ENCODE measurements at places on chromosomes 11 and 22. TPM values are rescaled to one million over a fixed set of nuclear protein-coding genes. Genes with fewer than 3 reads are reported as not detected.
A peak's percentile ranks its signal among the peaks of the same experiment; 100 is the strongest.

GRCh38 chr11:116517077-116517476, 255.7 kb downstream of the BUD13 start:
- no peak for DNase-seq

DNA sequence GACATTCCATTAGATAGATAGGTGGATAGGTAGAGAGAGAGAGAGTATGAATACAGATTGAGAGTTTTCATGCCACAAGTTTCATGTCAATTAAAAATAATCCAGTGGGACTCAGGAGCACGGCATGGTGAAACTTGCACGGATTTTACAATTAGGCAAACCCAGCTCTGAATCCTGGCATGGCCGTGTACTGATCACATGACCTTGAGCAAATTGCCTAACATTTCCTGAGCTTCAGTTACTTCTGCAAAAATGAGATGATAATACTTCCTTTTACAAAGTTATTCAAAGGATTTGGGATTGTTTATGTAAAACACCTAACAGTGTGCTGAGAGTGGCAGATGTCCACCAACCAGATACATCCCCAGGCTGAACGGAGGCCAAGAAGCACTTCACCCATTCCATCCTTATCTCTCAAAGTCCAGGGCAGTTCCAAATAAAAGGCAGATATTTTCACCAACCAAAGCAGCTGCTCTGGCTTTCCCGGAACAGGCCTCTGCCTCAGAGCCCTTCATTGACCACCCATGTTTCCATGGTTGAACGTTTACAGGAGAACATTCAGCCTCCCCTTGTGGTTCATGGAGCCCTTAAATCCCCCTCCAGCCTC, 17.9 kb downstream of the APLNR start:
- DNase-seq, result peak; percentile 34

Gene BATF2
- 1.3 TPM for total RNA-seq

Gene SMIM35
- not detected for total RNA-seq

Gene CDC42EP2
- total RNA-seq, result 11.3 TPM

Gene HBD
- total RNA-seq, result not detected

DNA sequence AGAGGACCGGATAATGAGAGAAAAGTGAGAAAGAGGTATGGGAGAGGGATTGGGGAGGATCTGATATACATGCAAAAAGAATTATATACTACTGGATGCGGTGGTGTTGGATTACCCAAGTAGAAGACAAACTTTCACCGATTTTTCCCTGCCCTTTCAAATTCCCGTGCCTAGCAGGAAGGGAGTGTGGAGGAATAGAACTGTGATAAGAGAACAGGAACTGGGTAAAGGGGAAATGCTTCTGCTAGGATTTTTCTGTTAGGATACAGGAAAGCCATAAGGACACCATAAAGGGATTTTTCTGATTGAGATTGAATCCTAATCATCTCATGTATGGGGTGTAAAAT, 480 bp upstream of the MTMR2 start:
- DNase-seq, result no peak

DNA sequence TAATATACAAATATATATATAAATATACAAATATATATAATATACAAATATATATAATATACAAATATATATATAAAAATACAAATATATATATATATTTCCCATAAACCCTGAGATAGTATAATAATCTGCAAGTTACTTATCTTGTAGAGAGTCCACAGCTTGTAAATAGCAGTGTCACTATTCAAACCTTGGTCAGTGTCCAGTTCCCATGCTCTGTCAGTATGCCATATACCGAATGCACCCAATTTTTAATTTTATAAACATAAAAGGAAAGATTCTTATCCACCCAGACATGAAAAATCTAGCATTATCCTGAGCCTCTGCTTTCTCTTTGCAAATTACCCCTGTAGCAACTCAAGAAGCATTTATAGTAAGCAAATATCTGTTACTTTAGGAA, 21.6 kb upstream of the CTSC start:
- DNase-seq, result no peak

- DNase-seq, result no peak
These were observed 454.3 kb downstream of the OPCML start for GRCh38 chr11:133078012-133078411.

- DNase-seq, result no peak
These were observed 70.4 kb downstream of the FBXO7 start for GRCh38 chr22:32544953-32545558.

Gene HOATZ
- not detected for total RNA-seq

DNA sequence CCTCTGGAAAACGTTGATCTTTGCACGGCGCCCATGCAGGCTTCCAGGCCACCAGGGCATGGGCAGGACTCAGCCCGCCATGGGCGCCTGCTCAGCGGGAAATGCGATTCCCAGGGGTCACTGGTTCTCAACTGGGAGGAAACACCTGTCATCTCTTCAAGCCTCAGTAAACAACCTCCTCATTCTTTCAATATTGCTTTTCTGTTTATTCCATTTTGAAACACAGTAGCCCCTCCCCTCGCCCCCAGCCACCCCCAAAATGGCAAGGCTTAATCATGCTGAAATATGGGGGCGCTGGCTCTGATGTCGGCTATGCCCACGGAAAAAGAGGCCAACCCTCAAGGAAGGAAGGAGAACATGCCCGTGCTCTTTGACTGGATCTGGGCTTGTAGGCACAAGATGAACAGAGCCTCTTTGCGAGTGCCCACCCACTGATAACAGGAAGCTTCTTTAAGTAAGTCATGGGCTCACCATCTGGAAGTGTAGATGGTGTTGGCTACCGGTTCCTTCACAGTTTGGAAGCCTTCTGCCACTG, 594 bp upstream of the POU2AF1 start:
- no peak for DNase-seq

DNA sequence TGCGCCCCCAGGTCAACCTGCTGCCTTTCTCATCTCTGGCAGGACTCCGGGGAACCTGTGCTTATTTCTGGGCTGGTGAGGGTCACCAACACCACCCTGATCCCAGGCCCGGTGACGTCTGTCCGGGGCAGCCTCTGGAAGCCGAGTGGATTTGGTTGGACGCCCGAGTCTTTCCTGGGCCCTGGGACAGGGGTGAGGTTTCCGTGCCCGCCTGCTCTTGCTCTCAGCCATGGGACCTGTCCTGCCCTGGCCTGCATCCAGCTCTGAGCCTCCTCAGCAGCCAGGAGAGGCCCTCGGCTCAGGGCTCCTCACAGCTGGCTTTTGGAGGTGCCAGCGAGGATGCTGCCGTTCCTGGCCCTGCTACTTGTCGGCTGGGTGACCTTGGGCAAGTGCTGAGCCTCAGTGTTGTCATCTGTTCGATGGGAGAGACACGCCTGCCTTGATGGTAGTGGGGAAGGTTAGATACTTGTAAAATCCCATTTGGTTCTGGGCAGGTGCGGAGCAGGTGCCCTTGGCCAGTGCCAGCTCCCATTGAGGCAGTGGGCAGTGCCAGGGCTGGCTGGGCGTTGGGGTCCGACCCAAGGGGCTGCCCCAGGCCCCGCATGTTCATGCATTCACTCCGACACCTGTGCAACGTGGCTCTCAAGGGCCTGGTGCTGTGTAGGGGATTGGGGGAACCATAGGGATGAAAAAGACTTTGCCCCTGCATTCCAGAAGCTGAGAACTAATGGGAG, 58.9 kb upstream of the THY1 start:
- DNase-seq, result no peak

Gene RFPL3
- total RNA-seq, result not detected

- no peak for DNase-seq
These were observed 65.4 kb downstream of the SMIM38 start for GRCh38 chr11:69221086-69221485.

DNA sequence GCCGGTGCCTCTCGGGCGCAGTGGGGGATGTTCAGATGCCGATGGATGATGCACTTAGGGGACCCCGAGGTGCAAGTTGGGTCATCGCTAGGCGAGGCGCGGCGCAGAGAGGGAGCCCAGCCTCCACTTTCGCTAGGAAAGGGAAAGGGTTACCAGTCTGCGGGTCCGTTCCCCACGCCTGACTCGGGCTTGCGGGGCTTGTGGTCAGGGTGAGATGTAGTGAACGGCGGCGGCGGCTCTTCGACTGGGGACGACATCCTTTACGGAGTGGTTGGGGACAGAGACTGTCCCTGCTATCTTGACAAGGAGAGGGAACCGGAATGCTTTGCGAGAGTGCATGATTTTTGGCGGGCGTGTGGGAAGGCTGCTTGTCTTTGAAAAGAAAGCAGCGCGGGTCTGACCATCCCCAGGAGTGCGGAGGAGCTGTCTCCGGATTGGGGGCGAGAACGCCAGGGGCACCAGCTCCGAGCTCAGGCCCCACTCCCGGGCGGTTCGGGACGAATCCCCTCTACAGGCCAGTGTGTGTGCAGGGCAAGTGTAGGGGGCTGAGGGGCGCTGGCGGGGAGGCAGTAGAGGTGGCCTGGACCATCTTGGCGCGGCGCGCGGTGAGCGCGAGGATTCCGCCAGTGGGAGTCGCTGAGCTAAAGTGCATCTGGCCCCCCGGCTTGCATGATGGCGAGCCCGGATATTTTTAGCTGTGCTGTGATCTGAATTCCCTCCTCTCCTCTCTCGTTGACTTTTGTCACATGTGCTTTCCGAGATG, 1.1 kb downstream of the FAT3 start:
- DNase-seq, result no peak

- peak; percentile 52 for DNase-seq
These were observed 42.0 kb downstream of the FAM83F start for GRCh38 chr22:40036591-40037225.

- DNase-seq, result no peak
These were observed 15.3 kb upstream of the RASL10A start for GRCh38 chr22:29330753-29331152.

Gene OR5A1
- not detected for total RNA-seq

Gene PGM2L1
- total RNA-seq, result 1.6 TPM

- DNase-seq, result no peak
These were observed 539.1 kb downstream of the FAM181B start for GRCh38 chr11:82194521-82194920.

DNA sequence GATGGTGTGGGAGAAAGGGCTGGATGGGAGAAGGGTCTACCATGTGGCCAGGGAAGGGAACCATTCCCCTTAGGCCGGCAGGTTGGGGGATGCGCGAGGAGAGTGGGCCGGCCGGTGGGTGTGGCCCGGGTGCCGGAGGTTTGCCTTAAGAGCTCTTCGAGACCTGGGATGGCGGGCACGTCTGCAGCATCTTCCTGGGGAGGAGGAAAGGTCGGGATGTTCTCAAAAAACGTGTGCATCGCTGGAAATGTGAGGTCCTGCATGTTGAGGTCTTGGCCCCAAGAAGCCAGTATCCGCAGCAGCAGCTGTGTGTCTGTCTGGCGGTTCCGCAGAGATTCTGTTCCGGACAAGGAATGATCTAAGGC, 1.4 kb downstream of the NAV2 start:
- no peak for DNase-seq

GRCh38 chr22:46809153-46809885, 46.9 kb downstream of the TBC1D22A start:
- no peak for DNase-seq

DNA sequence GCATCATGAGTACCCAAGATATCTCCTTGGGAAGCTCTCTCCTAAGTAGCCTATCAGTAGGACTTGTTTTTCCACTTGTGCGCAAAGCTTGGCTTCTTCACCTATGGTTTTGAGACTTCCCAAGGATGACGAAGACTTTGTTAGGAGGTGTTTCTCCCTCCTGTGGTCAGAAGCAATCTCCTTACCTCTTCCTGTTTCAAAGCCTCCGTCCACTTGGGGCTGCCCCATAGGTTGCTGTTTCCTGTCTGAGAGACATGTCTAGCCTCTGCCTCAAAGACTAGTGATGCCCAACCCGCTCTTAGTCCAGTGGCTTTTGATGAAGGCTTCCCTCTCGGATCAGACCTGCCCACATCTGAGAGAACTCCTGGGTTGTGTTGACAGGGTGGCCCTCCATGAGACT, 92.9 kb downstream of the TRAF6 start:
- no peak for DNase-seq

GRCh38 chr11:72216638-72217037, at the start of gene FOLR2:
TSS of gene FOLR2 (plus strand) at chr11:72216794. CDS start at chr11:72218585, 1,791 bp downstream.
- DNase-seq, result no peak

GRCh38 chr22:41822317-41823057, 10.4 kb upstream of the SREBF2 start:
- DNase-seq, result no peak

Gene LRRC74B
- total RNA-seq, result not detected

- DNase-seq, result no peak
These were observed 47.2 kb downstream of the CCDC83 start for GRCh38 chr11:85902353-85902752.

- DNase-seq, result no peak
These were observed 5.5 kb upstream of the APOL3 start for GRCh38 chr22:36166086-36166485.

- DNase-seq, result no peak
These were observed 18.5 kb downstream of the MMP13 start for GRCh38 chr11:102936864-102937509.

DNA sequence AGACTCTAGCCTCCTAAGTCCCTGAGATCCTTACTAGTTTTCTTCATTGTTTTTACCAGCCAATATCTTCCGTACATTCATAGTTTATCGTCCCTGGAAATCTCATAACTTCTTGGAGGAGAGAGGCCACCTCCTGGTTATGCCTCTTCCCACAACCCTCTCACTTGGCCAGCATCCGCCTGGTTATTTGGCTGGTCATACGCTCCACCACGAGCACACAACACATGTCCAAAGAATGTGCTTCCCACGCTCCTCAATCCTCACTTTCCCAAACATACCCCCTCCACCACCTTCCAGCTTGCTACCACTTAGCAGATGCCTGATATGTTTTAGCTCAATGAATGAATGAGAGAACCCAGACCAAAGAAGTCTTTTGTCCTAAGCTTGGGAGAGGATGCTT, 83.5 kb upstream of the EIF3D start:
- no peak for DNase-seq

DNA sequence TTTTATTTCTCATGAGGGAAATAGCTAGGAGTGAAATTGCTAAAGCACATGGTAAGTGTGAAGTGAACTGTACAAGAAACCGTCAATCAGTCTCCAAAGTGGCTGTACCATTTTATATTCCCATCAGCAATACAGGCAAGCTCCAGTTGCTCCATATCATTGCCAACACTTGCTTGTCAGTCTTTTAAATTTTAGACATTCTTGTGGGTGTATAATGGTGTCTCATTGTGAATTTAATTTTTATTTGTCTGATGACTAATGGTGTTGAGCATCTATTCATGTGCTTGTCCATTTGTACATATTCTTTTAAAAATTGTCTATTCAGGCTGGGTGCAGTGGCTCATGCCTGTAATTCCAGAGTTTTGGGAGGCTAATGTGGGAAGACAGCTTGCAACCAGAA, 34.1 kb upstream of the SMCO4 start:
- no peak for DNase-seq

Gene ANGPTL5
- 1.3 TPM for total RNA-seq

Gene LPXN
- total RNA-seq, result 4.4 TPM

GRCh38 chr11:43735115-43735514, 54.6 kb downstream of the HSD17B12 start:
- no peak for DNase-seq

Gene MB
- total RNA-seq, result 16,708 TPM

- DNase-seq, result no peak
These were observed 1.9 kb downstream of the OR52K1 start for GRCh38 chr11:4484310-4484709.

GRCh38 chr11:4607096-4607495, 935 bp downstream of the TRIM68 start:
- DNase-seq, result no peak

GRCh38 chr11:113249491-113249763, 65.0 kb upstream of the TTC12 start:
- DNase-seq, result no peak

Gene UBQLNL
- total RNA-seq, result not detected
